ENCODE measurements at places on chromosomes 3 and 15.

DNA sequence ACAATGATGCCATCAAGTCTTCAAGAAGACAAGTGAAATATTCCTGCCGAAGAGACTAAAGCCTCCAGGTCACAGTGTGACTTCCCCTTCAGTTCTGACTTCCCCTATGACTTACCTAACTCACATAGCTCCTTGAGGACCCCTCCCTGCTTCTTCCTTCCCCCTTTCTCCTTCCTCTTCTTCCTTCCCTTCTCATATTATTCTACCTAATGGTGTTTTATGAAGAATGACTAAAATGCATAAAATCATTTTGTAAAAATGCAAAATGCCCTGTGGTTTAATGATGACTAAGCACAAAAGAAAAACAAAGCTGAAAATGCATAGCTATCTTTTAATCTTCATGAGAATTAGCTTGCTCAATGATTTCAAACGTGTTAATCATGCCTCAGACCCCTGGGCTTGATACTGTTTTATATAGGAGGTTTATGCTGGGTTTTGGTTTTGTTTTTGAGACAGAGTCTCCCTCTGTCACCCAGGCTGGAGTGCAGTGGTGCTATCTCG is 26.1 kb upstream of the TM4SF4 start:
- peak; percentile 73 for DNase-seq

- DNase-seq, result no peak
Measured at GRCh38 chr3:23329471-23330105, 126.5 kb downstream of the UBE2E2 start.

GRCh38 chr3:106251160-106251892 is 382.5 kb upstream of the CBLB start:
- DNase-seq, result no peak

GRCh38 chr3:57855943-57856342 is 99.8 kb downstream of the SLMAP start:
- DNase-seq, result no peak

GRCh38 chr3:112995800-112996199 is 5.0 kb downstream of the GTPBP8 start:
- no peak for DNase-seq

DNA sequence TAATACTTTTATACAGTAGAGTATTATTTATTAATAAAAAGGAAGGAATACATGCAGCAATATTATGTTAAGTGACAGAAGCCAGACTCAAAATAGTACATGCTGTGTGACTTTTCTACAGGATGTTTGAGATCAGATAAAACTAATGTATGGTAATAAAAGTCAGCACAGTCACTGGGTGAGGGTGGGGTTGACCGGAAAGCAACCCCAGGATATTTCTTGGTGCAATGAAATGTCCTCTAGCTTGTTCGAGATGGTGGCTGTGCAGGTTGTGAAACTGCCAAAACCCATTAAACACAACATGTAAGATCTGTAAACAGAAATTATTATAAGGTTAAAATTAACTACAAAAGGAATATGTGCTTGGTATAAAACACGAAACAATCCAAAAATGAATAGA is 20.8 kb upstream of the ALDH1L1 start:
- DNase-seq, result no peak

DNA sequence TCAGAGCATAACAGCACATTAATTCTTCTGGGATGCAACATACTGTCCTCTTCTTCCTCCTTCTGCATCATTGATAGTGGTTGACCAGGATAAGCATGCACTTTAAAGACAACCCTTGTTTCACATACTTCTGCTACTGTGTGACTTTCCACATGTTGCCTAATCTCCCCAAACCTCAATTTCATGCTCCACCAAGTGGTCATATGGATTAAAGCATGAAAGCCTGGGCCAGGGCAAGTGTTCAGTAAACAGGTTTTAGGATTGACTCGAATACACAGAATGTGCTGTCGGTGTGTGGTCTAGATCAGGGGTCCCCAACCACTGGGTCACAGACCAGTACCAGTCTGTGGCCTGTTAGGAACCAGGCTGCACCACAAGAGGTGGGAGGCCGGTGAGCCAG is 22.5 kb upstream of the BFSP2 start:
- DNase-seq, result peak; percentile 18

GRCh38 chr3:39448506-39449233 is 18.8 kb upstream of the MOBP start:
- DNase-seq, result no peak

- no peak for DNase-seq
Measured at GRCh38 chr3:61812085-61812484, 250.7 kb downstream of the PTPRG start.

DNA sequence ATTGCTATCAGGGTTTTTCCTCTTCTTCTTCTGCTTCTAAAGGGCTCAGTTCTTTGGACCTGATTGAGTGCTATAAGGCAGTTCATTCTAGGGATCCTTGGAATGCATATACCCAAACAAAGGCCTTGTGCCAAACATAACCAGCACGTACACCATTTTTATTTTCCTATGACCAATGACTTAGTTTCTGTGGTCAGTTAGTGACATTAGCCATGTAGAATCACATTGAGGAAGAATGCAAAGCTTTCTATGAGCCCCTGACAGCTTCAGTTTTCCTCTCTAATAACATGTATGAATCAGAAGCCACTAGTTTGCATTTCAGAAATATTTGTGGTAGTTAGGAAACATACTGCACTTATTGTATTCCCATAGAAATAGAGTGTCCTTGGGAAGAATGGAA is 240.0 kb downstream of the THRB start:
- peak; percentile 93 for DNase-seq

- DNase-seq, result no peak
Measured at GRCh38 chr3:71589132-71589531, 5.6 kb upstream of the FOXP1 start.

DNA sequence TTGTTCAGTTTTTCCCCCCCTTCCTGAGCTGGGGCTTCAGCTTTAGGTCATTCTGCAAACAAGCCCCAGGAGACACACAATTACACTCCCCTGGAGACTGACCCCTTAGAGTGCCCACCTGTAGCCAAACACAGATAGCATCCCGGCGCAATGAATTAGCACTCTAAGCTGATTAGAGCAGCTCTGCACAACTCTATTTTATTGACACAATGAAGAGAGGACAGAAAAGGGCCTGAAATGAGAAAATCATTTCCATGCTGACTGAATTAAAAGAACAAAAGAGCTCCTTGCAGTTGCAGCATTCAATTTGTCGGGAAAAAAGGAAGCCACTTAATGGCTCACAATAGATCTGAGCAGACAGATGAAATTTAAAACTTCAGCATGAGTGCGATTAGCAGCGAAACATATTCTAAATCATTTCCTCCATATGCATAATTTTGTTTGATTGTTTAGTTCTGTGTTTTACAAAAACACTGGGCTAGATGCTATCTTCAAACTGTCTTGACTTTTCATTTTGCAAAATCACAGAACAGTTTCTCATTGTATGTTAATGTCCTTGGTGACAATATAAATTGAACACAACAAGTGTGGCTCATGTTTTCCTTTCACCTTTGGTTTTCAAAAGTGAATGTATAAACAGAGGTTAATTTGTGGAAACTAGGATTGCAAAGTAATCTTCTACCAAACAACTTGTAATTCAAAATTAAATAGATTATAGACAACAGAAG is 308.6 kb downstream of the MECOM start:
- no peak for DNase-seq

DNA sequence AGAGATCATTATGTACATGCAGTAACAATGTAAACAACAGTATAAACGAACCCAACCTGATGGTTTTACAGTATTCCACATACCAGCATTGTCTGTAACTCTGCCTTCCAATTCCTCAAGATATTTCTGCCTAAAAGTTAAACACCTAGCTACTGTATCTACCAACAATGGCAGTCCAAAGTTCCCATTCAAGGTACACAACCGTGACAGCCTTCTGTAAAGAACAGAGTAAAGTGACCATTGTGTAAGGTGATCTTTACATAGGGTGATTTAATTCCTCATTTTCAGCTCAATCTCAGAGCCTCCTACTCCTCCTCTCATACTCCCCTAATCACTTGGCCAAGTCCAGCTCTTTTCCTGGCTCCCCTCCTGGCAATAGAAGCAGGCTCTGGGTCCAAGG is 10.4 kb downstream of the SECISBP2L start:
- no peak for DNase-seq

- DNase-seq, result no peak
Measured at GRCh38 chr15:69664572-69665571, 212.3 kb downstream of the RPLP1 start.

- DNase-seq, result no peak
Measured at GRCh38 chr3:71127052-71127831, 456.3 kb downstream of the FOXP1 start.

DNA sequence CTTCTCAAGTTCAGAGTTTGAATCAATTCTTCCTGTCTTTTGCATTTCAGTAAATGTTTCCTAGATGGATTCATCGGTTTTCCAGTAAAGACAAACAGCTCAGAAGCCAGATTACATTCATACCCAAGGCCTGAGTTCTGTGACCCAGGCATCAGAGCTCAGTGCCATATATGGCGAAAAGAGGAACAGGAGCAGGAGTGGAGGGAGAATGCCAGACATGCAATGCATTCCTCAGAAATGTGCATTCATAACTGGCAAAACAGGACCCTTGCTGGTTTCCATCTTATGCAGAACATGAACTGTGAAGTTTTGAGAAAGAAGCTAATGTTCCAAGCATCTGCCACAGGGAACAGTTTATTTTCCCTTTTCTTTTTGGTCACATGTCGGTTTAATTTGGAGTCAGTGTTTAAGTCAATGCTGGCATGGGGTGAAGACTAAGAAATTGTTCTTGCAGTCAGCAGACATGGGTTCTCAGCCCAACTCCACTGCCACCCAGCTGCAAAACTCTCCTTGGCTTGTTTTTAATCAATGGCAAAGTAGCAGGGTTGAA is 116.5 kb downstream of the LPP start:
- peak; percentile 97 for DNase-seq

GRCh38 chr3:38649500-38650247 is at the start of gene SCN5A:
Gene SCN5A, minus strand, starts transcription at chr3:38649687. Its CDS starts 16,380 bp downstream, at chr3:38633307.
- DNase-seq, result no peak

DNA sequence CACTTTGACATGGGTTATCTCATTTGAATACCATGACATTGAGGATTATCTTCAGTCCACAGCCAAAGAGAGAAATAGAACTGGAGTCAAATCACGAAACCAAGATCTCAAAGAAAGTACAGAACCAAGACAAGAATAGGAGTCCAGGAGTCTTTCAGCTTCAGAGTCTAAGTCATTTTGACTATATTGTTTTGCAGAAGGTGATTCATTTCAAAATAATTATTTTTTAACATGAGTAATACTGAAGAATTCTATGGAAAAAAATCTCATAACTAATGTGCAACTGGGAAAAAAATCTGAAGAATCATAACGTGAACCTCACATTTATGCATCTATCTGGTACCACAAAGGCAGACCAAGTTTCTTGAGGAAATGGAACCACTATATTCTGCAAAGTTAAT is 60.3 kb downstream of the UBE3A start:
- DNase-seq, result no peak

DNA sequence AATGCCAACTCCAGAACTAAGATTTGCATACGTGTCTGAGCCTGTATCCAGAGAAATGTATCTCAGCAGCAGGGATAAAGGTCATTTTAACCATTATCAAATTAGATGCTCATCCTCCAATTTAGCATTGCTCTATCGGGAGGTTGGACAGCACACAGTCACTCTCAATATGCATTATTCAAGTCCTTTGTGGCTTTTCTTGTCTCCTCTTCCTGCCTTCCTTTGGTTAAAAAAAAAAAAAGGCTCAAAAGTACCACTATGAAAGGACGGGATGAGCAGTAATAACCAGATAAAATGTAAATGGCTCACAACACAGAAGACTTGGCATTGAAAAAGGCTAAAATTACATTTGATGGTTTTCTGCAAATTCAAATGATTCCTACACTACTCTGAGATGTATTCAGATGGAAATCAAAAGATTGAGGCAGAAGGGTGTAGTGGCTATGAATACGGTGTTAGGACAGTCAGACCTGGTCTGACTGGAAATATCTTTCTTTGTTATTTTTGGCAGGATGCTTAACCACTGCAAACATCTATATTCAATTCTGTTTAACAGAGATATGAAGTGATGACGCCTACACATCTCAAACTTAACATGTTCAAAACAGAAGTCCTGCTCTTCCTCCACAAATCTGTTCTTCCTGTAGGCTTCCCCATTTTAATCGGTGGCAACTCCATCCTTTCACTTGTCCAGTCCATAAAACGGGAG is 109.6 kb downstream of the ADAMTS9 start:
- no peak for DNase-seq

DNA sequence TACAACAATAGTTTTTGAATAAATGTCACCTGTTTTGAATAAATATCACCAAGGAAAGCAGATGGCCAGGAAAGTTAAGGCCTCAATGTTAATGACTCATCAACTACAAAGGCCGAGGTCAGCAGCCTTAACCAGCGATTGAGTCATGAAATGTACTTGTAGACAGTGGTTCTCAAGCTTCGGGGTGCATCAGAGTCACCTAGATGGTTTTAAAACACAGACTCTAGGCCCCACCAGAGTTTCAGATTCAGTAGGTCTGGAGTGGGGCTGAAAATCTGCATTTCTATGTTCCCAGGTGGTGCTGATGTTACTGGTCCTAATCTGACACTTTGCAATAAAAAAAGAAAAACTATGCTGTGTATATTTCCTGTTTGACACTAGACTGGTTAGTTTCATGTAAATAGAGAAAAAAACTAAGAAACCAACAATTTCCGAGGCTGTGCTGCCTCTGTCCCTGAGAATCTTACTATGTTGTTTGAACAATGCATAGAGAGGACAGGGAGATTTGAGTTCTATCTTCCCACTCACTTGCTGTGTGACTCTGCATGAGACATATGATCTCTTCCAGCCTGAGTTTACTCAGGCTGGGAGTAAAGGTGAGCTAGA is 9.8 kb downstream of the RAB27A start:
- DNase-seq, result peak; percentile 50

DNA sequence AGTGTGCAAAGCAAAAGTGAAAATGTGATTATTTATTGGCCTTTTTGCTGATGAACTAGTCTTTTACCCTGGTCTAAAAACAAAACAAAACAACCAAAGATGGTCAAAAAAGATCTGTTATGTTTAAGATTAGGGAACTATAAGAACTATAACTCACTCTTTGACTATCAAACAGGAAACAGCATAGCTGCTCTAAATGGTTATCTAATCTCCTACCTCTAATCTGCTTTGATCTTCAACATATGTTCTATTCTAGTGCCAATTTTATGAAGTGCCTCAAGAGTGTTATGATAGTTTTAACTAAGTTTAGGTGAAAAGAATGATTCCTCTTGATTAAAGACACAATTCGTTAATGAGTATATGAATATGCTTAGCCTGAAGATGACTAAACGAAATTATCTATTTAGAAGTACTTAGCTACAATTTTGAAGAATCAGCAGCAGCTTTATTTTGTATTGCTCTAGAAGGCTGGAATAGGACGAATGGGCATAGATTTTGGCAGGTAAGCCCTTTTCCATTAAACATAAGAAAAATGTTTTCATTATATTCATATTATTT is 46.0 kb downstream of the SETD2 start:
- DNase-seq, result no peak

- DNase-seq, result no peak
Measured at GRCh38 chr3:35448121-35448520, 191.2 kb upstream of the ARPP21 start.

DNA sequence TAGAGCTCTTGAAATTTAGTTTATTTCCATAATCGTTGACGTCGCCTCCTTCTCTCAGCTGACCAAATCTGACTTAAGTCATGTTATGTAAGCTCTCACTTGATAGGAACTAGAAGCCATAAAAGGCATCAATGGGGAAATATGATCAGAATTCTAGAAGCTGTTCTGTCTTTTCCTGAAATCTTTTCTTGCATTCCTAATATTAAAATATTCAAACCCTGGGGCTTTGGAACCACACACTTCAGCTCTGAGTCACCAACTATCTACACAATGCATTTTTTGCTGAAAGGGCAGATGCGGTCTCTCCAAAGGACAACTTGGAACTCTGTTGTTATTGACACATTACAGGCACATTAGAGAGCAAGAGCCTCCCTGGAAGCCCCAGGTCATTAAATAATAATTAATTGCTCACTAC is 91.3 kb downstream of the LARS2 start:
- peak; percentile 79 for DNase-seq

Data from fibroblast of skin of left quadriceps (primary cell).